Smooth muscle cell of the brain vasculature (primary cell): ENCODE measurements at places on chromosomes 1 and 21.

DNA sequence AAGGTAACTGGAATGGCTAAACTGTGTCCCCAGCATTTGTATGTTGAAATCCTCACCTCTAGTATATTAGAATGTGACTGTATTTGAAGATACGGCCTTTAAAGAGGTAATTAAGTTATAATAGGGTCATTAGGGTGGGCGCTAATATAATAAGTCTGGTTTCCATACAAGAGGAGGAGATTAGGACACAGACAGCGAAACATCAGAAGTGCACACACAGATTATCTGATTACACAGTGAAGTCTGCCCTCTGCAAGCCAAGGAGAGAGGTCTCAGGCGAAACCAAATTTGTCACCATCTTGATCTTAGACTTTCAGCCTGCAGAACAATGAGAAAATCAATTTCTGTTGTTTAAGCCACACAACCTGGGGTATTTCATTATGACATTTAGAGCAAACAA lies 2233.1 kb downstream of the MRPL39 start:
- no peak for DNase-seq

DNA sequence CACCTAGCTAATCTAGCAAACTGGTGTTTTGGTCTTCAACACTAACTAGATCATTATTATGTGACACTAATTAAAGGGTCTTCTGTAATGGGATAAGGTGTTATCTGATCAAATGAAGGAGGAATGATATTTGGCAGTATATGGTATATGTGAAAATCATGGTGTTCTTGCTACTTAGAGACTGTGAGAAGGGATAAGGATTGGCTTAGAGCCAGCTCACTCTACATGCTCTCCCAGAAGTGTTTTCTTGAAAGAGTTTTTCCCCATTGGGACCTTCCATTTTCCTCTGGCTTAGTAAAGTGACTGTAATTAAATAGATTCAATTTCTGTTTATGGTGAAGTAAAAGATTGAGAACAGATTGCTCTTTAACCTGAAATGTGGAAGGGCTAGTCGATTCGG lies 71.2 kb upstream of the RGL1 start:
- DNase-seq: no peak

GRCh38 chr1:95195046-95195445 lies 39.0 kb upstream of the RWDD3 start:
- no peak for DNase-seq

DNA sequence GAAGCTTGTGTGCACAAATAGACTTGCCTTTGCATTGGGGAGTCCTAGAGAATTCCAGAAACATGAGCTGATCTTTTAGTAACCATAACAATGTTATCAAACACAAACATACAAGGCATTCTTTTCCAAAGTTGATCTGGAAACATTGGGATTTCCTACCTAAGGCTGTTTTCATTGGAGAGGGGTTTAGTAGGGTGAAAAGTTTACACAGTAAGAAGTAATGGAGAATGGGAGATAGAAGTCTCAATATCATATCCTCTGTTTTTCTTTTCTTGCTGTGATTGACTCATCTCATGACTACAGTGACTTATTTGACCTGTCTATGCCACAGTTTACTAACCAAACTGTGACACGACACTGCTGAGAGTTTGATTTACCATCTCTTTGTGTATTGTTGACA lies 65.6 kb upstream of the PLA2G4A start:
- DNase-seq: peak; percentile 24

DNA sequence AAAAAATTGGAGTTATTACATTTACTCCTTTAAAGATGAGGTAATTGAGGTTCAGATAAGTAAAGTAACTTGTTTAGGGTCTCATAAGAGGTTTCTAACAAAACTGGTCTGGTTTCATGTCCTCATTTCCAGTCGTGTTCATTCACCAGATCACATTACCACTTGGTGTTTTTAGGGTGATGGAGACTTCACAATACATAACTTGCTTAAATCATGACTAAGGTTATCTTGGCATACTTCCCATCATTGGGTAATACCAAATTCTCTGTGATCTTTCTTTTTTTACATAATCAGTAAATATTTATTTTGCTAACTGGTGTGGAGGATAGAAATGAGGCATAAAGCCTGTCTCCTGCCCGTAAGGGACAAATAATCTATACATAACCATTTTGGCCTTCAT lies 31.6 kb upstream of the RPTN start:
- no peak for DNase-seq

DNA sequence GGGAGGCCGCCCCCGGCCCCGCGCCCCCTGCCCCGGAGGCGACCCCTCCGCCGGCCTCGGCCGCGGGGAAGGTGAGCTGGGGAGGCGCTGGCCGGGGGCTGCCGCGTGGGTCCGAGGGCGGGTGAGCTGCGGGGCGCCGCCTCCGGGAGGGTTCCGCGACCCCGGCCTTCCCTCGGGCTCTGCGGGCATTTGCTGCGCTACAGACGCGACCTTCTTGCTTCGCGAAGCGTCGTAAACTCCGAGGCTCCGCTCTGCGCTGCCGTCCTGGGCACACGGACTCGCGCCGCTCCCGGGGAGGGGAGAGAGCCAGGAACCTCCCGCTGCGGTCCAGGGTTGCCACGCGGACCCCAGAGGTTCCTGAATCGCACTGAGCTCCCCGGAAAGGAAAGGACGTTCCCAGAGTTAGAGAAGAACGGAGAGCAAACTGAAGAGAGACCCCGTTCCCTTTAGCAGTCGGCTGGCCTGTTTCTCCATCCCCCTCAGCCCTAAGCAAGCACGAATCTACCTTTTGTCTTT lies 345 bp downstream of the SLX9 start:
- no peak for DNase-seq

DNA sequence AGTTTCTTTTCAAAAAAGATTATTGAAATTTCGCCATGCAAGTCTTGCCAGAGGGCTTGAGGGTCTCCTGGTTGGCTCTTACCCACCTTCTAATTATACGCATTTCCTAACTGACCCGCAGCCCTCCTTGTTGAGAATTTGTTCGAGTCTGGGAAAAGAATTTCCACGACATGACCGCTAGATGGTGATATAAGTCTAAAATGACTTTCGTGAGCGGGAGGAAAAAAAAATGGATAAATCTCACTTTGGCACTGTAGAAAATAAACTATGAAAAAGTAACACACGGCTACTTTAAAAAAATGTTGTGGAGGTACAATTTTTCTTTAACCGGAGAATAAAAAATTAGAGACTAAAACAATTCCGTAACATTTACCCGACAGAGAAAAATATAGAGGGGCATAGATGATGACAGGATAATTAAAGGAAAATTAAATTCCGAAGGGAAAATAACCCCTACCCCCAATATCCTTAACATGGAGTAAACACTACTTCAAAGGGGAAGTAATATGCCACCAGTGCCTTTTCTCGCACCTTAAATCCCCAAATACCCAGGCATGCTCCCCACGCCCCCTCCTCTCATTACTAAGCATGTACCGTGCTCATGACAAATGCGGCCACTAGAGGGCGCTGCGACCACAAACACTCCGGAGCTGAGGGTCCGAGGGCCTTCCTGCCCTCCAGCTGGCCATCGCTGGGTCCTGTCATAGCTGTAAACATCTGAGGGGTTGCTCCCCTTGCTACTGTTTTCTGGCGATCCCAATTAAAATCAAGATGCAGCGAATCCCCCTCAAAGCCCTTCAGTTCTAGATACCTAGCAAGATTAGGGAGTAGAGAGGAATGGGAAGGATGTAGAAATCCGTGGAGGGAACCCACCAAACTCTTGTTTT lies 266.9 kb downstream of the ASTN1 start:
- peak; percentile 18 for DNase-seq

DNA sequence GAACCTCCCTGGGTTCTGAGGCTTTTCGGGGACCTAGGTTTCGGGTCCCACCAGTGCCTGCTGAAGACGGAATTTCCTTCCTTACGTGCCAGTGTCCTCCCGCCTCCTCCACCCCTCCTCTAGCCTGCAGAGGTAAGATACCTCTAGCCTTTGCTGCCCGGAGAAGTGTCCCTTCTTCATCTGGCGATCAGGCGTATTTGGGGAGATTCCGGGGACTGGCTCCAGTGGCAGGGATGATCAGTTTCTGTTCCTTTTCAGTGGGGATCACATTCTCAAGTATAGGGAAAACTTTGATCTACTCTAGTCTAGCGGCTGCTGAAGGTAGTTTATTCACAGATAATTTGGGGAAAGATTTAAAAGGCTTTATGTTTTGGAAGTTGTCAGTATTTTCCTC lies 674 bp downstream of the CEP350 start:
- no peak for DNase-seq

GRCh38 chr1:24910751-24911650 lies 19.1 kb downstream of the RUNX3 start:
- no peak for DNase-seq

DNA sequence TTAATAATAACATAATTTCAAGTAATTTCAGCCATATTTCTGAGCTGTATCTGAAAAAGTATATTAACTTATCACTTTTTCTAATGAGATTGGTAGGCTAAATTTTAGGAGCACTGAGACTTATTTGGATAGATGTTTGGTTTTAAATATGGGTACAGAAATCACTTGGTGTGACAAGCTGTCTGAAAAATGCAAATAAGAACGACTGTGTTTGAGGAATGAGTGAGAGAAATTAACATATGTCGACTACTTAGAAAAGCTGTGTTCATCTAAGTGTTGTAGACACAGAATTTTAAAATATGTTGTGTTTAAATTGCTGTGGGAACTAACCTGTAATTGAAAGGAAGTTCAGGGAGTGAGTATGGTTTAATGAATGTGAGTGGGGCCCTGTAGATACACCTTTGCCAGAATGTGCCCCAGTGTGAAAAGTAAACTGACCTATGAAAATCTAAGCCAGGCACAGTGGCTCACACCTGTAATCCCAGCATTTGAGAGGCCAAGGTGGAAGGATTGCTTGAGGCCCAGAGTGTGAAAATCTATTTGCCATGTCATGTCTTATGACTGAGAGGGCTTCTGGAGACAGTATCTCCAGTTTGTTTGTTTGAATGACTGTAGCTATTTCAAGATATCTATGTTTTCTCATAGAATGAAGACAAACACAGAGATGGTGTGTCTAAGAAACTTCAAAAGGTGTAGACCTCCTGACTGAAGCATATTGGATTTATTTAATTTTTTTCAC lies 53.8 kb upstream of the LRRC8C start:
- DNase-seq: no peak

GRCh38 chr1:209742409-209743144 lies 13.3 kb upstream of the TRAF3IP3 start:
- peak; percentile 40 for DNase-seq

DNA sequence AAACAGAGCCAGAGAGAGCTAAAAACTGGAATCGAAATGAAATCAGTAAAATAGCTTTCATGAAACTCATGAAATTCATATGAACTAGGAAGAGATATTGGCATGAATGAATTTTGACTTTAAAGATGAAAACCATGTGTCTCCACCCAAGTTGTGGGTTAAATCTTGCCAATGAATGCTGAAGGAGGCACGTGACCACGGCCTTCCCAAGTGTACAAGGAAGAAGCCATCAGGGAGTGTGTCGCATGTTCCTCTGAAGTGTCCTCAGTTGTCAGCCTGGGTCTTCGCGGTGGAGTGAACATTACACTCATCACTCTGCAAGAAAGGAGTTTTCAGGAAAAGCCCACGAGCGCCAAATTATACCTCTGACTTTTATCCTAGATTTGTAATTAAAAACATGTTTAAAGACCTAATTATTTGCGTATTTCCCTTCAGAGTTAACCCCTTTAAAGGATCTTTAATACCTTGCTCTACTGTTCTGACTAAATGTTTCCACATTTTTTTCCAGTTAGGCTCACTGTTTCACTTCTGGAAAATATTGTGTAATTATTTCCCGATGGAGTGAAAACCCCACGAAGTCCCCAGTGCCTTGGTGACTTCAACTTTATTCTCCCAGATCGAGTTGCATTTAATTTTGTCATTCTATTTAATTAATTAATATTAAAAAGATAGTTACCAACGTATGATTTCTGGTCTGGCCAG lies 118.3 kb downstream of the DHRS3 start:
- DNase-seq: no peak

GRCh38 chr1:33047839-33048305 lies 11.2 kb upstream of the AK2 start:
- no peak for DNase-seq

DNA sequence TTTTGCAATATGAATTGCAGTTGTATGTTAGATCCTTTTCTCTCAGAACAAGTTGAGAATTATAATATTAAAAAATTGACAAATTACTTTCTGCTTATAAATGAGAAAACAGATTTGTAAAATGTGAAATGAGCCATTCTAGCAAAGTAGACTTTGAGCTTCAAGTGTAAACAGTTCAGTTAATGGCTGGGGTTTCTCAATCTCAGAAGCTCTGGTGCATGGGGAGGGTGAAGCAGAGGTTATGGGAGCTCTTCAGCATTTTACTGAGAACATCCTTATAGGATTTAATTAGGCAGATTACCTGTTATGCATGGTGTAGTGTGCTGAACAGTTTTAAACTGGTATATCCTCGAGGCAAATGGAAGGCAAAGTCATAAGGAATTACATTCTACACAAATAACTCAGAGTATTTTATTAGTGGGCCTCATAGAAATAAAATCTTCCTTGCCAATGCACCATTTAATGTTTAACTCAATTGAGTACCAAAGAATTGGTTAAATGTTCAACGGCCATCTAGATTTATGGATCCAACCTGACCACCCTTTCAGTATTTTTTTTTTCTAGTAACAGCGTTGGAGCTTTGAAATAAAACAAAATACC lies 1143.6 kb upstream of the ADGRL2 start:
- no peak for DNase-seq

DNA sequence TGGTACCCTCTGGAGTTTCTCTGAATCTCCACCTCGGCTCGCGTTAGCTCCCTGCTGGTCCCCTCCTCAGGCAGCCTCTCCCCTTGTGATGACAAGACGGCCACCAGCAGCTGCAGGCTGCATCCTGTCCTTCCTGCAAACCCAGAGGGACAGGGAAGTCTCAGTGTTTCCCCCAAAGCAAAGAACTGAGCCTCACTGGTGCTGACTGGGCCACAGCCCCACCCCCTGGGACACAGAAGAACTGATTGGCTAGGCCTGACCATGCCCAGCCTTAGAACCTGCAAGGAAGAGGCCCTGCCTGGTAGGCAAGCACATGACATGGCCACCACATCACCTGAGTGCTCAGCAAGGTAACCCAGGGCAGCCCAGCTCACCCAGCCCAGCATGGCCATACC lies 34.6 kb downstream of the TMEM51 start:
- no peak for DNase-seq

DNA sequence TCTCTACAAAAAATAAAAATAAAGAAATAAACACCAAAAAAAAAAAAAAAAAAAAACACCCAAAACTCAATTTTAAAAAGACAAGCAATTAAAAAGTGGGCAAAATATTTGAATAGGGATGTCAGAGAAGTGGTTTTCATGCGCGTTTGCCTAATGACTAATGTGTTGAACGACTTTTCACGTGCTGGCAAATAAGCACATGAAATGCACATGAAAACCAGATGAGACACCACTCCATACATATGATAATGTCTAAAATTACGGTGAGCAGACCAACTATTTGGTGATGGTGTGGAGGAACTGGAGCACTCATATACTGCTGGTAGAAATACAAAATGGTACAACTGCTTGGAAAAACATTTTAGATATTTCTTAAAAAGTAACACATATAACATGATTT lies 39.4 kb upstream of the UHMK1 start:
- DNase-seq: no peak
